ENCODE measurements at places on chromosomes 7 and 10.
A peak's percentile ranks its signal among the peaks of the same experiment; 100 is the strongest.

DNA sequence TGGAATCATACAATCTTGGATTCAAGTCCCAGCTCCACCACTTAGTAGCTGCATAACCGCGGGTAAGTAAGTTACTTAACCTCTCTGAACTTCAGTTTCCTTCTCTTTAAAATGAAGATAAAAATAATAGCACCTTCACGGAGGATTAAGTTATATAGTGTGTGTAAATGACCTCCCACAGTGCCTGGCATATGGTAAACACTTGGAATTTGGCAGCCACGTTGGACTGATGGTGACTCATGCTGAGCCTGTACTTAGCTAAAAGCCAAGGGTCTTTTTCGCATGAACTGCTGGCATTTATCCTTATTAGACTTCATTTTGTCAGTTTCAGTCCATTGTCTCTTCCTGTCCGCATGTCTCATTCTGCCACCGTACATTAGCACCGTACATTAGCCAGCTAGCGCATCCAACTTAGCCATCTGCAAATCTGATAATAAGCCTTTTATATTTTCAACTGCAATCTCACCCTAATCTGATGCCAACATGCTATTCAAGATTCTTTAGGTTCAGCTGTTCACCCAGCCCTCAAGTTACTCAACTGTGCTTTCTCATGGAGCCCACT, 11.2 kb downstream of the SLC13A4 start:
- DNase-seq, result no peak

DNA sequence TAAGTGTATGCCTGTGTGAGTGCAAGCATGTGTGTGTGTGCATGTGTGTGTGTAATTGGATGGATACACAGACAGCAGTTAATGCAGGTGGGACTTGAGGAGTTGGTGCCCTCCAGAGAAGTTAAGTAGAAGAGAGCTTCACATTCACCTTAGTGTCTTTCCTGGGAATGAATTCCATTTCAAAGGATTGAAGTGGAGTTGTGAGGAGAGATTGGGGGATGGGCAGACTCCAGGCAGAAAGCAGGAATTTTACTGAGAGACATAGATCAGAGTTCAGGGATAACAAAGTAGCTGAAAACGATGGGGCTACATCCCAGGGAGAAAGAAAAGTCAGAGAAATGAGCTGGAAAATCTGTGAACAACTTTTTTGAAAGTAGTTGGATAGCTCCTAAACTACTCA, 464.4 kb downstream of the TCERG1L start:
- no peak for DNase-seq

GRCh38 chr10:57260175-57260574, 899.1 kb upstream of the ZWINT start:
- DNase-seq, result no peak

DNA sequence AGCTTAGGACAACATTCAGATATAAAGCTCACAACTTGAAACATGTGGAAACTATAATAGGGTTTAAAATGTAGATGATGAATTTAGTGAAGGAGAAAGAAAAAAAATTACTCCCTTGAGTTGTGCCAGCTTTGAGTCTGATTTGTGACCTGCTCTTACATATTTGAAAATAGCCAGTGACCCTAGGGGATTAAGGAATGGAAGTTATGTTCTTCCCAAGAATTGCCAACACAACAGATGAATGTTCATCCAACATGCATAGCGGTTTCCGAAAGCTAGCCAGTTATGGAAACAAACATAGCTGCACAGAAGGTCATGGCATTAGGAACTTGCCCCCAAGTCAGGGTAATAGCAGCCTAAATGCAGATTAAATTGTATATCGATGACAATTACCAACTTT, 10.8 kb downstream of the TMEM196 start:
- no peak for DNase-seq

DNA sequence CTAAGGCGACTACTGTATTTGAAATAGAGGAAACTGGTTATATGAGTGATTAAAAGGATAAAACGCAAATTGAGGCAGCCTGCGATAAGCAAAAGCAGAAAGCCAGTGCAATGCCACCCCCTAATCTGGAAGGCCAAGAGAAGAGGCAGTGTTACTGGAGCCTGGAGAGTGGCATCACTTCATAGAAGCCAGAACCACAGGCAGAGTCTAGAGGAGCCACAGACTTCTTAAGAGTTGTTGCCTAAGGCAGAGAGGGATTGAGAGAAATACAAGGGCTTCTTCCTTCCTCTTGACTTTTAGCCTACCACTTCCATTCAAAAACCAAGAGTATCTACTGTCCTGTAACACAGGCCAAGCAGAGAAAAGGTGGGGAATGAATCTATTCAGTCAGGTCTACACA, 94.9 kb upstream of the SKAP2 start:
- DNase-seq, result no peak

DNA sequence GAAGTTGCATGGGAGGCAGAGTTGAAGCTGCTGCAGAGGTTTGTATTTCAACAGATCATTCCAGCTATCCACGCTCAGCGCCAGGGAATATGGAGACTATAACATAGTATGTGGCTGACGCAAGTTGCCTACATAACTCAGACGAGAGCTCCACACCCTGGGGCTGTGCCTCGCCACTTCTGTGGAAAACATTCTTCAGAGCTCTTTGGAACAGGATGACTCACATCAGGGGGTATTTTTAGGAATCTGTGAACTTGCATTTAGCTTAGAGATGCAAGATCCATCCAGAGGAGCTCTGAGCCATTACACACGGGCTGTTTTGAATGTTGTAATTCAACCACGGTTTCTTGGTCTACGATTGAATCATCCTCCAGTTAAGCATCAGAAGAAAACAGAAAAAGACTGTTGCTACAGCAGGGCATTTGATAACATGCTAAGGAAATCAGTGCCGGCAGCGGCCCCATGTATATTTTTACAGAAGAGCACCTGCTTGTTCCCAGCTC, 481.5 kb upstream of the AKR1E2 start:
- no peak for DNase-seq

DNA sequence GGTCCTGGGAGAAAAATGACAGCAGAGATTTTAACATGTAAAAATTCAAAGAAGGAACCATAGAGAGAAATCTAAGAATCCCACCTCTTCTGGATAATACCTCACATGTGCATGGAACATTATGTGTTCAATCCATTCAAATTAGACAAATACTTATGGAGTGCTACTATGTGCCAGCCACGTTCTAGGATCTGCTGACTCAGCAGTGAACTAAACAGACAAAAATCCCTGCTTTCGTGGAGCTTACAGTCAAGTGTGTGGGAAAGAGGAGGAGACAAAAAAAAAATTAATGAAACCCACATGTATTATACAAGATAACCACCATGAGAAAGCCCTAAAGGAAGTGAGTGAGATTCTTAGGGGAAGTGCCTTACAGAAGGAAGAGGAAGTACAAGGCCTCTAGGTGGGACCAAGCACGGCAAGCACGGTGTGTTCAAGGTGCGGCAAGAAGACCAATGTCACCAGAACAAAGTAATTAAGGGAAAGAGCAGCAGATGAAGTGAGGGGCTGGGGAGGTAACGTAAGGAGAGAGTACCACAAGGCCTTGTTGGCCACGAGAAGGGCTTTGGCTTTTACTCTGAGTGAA, 71.0 kb downstream of the SLC25A13 start:
- no peak for DNase-seq

DNA sequence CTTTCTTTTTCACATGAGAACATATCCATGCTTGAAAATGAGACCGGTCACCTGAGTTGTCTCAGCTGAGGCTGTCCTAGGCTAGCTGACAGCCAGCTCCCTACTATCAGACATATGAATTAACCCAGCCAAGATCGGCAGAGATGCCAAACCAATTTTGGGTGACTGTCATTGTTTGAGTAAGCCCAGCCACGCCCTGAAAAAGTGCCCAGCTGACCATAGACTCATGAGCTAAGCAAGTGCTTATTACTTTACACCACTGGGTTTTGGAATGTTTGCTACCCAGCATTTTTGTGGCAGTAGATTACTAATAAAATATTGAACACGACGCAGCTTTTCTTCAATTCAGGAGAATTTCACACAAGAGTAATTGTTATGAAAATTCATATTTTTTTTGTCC, 265.2 kb upstream of the LYZL1 start:
- DNase-seq, result no peak

- DNase-seq, result no peak
Observed at GRCh38 chr10:115854740-115855435, 418.1 kb downstream of the GFRA1 start.

DNA sequence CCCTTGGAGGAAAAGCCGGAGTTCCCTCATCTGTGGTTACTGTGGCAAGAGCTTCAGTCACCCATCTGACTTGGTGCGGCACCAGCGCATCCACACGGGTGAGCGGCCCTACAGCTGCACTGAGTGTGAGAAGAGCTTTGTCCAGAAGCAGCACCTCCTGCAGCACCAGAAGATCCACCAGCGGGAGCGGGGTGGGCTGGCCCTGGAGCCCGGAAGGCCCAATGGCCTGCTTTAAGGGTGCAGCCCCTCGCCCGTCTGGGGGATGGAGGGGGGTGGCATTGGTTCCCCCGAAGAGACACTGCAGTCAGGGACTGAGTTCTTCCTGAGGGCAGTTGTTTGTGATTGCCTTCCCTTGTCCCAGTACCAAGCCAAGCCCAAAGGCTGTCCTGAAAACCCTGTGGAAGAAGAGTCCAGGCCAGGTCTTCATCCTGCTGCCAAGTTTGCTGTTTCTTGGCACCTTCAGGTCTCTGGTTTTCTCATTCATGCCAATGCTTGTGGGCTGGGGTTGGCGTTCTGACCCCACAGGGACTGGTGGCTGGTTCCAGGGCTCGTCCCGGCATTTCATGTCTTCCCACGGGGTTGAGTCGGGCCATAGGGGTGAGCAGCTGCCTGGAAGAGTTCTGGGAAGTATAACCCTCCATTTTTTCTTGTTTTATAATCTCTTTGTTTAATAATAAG, 7.7 kb upstream of the ZNF783 start:
- DNase-seq, result no peak

- no peak for DNase-seq
Observed at GRCh38 chr7:115749924-115750323, 280.6 kb downstream of the TFEC start.

DNA sequence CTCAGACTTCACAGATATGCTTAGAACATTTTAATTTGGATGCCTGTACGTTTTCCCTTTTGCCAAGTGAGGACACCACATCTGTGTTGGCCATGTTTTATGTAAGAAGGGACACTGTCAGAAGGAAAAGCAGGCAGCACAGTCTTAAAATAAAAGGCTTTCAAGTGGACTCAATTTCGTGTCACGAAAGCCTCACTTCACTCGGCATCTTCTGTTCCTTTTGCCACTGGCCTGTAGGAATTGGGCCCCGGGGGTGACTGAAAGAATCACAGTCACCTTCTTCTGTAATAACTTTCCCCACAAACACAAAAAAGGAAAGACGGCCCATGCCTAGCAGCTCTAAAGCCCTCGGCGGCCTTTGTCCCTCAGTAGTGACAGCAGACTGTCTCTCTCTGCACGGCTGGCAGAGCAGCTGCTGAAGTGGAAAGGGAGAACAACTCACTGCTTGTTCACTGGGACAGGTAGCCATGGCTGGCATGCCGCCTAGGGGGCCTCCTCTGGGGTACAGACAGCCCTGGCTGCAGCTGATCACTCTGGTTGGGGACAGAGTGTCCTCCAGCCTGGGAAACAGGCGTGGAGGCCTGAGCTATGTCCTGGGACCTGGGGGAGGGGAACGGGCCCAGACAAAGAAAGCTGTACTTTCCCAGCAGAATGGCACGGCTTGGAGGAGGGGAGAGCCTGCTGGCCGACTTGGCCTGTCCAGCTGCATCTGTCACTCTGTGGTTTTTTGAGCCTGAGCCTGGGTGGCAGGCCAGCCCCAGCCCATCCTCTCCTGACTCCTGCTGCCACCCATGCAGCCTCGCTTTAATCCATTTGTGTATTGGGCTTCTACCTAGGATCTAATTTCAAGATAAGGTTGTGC, 4.4 kb downstream of the RASSF4 start:
- DNase-seq, result no peak

DNA sequence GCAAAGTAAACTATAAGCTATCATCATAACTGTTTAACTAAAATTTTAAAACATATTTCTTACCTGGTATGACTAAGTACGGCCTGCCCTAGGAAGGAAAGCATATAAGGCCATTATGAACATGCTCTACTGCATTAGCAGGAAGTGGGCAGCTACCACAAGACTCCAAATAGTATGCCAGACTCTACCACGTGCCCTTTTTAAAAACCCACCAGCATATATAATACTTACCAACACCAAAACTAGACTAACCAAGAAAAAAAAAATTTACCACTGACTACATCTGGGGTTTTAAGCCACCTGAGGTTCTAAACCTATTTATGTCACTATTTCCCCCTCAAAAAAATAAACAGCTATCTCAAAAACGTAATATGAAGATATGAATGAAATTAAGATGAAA, 30.1 kb downstream of the NUDCD3 start:
- peak; percentile 64 for DNase-seq

DNA sequence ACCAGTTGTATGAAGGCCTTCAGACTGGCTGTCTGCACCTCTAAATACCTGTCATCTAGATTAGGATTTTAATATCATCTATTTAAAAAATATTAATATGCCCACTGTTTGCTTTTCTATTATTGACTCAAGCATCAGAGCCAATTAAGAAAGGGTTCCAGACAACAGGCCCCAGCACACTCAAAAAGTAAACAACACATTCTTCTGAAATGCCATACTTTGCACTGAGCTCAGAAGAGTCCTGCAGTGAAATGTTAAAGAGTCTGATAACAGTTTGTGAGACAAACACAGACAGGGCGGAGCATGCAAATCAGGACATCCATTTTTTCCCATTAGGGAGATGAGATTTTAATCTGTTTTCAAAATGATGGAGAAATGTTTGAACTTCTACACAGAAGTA, 45.9 kb upstream of the KLF6 start:
- no peak for DNase-seq

GRCh38 chr7:573269-573932, 53.8 kb upstream of the PDGFA start:
- no peak for DNase-seq

DNA sequence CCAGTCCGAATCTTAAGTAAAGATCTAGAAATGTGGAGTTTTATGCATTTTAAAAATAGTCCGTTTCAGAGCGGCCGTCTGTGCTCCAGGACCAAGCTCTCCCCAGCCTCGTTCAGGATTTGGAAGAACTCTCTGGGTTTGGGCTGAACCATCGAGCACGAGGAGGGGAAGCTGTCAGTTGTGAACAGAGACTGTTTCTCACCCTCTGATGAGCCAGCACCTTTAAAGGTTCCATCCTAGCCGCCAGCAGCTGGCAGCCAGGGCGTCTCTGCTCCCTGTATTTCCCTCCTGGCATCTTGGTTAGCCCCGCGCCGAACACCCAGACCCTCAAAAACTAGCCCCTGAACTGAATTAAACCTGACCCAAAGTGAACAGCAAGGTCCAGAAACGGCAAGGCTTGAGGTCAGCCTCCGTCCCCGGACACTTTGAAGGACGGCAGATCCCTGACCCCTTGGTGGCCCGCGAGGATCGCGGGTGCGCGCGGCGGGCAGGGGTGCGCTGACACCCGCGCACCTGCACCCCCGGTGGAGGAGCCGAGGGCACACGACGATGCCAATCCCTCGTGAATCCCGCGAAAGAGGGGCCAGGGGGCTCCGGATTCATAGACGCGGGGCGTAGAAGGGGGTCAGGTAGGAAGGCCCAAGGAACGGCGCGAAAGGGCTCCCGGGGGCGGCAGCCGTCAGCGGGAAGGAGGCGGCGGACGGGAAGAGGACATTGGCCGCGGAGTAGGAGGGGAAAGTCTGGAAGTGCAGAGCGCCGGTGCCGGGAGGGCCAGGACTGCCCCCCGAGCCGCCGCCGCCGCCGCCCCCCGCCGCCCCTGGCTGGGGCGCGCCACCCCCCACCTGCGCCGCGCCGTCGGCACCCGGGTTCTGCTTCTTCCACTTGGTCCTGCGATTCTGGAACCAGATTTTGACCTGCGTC, 2.7 kb downstream of the NKX1-2 start:
- DNase-seq, result no peak

Data from T-helper 22 cell (primary cell).